Hindlimb muscle (tissue), 1 donor: ENCODE measurements at places on chromosomes 5 and 9. TPM values are rescaled to one million over a fixed set of nuclear protein-coding genes. Genes with fewer than 3 reads are reported as not detected.

- peak; percentile 59 for DNase-seq
Measured at GRCh38 chr9:125745018-125745417, 2.2 kb upstream of the PBX3 start.

DNA sequence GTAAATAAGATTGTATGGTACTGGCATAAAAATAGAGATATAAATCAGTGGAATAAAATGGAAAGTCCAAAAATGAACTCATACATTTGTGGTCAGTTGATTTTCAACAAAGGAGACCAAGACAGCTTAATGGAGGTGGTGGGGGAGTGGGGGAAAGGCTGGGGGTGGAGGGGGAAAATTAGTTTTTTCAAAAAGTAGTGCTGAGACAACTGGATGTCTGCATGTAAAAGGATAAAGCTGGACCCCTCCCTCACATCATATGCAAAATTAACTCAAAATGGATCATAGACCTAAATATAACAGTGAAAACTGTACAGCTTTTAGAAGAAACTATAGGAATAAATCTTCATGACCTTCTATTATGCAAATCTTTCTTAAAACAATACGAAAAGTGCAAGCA, 107.0 kb downstream of the HMHB1 start:
- no peak for DNase-seq

GRCh38 chr9:116280529-116280928, 126.9 kb downstream of the PAPPA start:
- no peak for DNase-seq

DNA sequence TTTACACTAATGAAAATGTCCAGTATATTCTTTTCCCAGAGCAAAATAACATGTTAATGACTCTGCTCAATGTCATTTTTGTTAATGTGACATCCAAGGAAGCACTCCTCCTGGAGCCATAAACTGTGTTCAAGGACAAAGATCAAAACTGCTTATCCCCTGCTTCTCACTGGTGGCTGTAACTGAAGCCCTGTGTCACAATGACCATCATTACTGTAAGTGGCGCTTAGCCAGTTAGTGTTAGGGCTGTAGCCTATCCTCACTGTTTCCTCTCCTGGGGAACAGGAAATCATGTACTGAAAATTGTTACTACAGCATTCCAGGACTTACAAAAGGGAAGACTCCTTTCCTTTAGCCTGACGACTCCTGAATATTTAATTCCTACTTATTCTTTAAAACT, 71.7 kb upstream of the COX7C start:
- DNase-seq, result no peak

GRCh38 chr9:134724202-134724911, 82.8 kb downstream of the COL5A1 start:
- DNase-seq, result no peak

GRCh38 chr9:36293171-36293570, 34.9 kb upstream of the GNE start:
- DNase-seq, result no peak

DNA sequence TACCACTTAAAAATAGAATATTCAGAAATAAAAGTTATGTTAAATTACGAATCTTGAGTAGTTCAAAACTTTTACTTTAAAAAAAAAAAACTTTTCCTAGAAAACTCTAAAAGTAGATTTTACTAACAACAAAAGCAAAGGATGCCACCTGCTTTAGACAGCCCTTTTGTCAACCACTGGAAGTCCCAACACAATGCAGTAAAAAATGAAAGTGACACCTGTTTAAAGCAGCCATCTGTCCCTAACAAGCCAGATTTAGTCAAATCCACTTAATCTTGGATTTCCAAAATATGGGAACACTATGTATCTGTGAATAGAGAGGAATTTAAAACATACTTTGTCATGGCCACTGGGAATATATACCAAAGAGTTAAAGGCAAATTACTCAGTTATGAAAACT, 3.8 kb downstream of the RFX3 start:
- no peak for DNase-seq

GRCh38 chr5:36264202-36264760, 22.6 kb upstream of the NADK2 start:
- DNase-seq, result no peak

DNA sequence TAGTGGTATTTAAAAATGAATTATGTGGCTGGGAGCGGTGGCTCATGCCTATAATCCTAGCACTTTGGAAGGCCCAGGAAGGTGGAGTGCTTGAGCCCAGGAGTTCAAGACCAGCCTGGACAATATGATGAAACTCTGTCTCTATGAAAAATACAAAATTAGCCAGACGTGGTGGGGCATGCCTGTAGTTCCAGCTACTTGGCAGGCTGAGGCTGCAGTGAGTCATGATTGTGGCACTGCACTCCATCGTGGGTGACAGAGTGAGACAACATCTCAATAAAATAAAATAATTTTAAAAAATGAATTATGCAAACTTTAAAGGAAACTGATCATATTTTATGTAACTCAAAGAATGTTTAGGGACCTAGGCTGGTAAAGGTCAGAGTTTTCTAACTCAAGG, 310.8 kb upstream of the DMRT1 start:
- no peak for DNase-seq

DNA sequence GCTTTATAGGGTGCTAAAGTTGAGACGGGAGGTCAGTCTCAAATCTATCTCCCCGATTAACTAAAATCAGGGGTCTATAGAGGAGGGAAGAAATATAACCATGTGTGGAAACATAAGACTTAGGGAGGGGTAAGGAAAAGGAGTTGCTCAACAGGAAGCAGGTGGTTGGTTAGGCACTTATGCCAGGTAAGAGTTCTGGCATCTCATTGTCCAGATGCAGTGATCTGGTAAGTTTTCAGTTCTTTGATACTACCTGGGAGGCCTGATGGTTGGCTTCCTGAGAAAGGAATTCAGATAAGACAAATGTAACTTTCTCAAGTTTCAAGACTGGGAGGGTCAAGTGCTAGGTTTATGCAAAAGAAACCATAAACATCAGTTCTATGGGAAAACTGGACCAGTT, 47.7 kb downstream of the CERT1 start:
- DNase-seq, result no peak

DNA sequence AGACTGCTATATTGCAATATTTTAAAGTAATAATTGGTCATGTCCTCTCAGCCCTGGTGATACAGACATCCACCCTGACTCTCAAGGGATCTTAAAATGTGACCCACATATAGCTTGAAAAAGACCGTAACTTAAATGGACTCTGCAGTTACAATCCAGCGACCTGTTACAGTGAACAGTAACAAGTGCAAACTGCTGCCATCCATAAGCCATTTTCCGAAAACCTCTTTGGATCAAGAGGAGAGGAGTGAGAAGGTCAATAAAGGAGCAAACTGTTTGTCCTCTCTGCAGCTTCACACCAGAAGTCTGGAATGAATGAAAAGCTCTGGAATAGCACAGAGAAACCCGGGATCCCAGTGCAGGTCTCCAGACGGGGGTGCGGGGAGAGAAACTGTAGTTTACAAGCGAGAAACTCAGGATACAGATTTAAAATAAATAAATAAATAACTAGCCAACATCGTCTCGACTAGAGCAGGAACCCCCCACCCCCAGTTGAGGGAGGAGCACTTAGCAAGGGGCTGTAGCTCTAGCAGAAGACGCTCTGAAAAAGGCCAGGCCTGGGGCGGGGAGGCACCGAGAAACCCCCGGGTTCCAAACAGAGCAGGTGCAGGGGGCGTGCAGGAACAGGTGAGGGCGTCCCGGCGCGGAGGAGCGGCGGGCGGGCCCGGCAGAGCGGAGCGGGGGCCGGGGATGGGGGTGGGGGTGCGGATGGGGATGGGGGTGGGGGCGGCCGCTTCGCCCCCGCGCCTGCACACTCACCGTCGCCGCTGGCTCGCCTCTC, 572 bp downstream of the ZDHHC21 start:
- peak; percentile 43 for DNase-seq

GRCh38 chr9:113894166-113894565, 18.1 kb downstream of the ZNF618 start:
- no peak for DNase-seq

Gene ADRB2
- 1.5 TPM for polyA plus RNA-seq

Gene SLC27A6
- polyA plus RNA-seq, result 0.34 TPM

Gene SHC3
- 0.67 TPM for polyA plus RNA-seq
